AG08396 (cell line): ENCODE measurements at places on chromosomes 2 and 18.
A peak's percentile ranks its signal among the peaks of the same experiment; 100 is the strongest.

DNA sequence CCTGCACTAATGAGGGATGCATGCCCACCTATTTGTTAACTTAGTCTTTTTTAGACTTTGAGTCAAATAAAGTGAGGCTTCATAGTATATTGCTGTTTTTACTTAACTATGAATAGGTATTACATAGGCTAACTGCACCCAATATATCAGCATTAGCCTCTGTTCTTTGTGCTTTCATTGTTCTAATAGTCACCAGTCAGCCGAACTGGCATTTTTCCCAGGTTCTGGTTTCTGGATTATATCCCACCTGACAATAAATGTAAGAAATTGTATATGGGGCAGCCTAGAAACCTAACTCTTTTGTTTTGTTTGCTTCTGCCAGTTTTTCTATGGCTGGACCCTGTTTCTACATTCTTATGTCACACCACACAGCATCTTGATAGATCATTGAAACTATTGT lies 1672.4 kb upstream of the LRRTM1 start:
- DNase-seq: no peak

GRCh38 chr2:151827564-151828142 lies 568 bp downstream of the ARL5A start:
- peak; percentile 26 for DNase-seq

DNA sequence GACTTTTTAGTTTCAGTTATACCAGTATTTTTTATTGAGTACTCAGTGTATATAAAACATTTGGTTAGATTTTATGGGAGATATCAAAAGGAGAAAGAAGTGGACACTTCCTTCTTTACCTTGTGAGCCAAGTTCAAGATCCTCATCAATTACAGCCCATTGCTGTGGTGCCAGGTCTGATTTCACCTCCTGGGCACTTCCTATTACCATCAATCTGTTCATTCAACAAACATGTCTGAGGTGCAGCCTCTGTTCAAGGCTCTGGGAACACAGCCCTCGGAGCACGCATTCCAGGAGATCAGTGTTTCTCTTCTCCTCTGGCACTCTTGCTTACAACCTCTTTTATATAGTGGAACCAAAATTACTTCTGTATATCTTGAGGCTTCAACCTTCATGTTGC lies 171.4 kb upstream of the ALPP start:
- DNase-seq: no peak

DNA sequence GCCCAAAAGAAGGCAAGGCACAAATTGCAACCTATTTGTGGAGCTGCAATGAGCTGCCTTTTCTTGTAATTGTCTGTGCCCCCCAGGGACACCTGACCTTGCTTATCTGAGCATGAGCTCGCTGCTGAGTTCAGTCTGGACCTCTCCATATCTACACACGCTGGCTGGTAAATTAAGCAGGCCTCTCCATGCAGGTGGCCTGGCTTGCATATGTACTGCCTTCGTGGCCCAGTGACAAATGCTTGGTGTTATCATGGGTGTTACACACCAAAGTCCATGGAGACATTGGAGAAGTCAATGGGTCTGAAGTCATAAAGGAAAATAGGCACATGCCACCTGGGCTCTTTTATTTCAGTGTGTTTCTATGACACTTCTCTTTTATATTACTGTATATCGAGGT lies 121.2 kb downstream of the IRS1 start:
- DNase-seq: no peak

GRCh38 chr2:225086915-225087314 lies 44.6 kb upstream of the DOCK10 start:
- DNase-seq: no peak

DNA sequence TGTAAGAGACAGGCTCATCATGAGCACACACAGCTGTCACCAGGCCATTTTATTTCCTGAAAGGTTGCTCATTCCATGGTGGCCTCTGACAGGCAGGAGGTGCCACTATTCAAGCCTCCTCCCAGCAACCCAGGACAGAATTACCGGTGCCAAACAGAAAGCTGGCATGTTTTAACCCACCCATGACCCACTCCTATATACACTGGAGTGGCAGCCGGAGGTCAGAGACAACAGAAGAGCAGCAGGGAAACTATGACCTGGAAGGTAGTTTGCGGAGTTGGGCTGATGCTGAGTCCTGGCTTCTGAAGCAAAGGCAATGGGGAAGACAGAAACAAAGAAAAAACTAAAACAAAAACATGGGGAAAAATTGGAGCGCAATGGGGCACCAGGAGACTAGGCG lies 2.3 kb downstream of the RFTN2 start:
- no peak for DNase-seq

- peak; percentile 73 for DNase-seq
Measured at GRCh38 chr2:110101280-110101844, 14.3 kb downstream of the MALL start.

DNA sequence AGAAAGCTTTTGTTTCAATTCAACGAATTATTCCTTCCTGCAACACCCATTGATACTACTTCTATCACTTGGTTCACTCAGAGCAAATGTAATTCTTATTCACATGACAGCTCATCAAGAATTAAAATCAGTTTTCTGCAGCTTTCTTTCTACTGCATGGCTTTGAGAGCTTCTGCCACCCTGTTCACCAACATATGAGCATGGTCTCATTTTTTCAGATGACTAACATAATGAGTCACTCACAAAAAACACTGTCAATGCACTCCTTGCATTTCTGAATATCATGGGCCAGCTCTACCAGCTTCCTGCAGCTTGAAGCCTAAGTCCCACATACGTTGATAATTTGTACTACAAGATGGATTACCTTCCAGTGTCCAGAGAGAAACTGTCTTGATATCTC lies 342.9 kb downstream of the LRATD1 start:
- DNase-seq: no peak

DNA sequence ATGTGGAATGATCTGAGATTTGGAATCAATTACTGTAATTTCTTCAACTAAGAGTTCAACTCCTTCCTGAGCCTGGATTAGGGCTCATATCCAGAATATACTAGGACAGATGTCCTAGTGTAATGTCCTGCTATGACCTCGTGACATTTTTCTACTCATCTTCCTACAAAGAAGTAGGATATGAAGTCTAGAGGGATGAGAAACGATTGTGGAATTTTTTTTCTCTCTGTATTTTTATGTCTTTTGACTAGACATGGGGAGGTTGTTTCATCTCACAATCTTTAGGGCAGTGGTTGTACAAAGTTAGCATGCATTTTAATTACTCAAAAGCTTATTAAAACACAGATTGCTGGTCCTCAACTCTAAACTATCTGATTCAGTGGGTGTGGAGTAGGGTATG lies 203.0 kb downstream of the PARD3B start:
- DNase-seq: no peak
